CD4-positive, alpha-beta T cell treated with Interleukin-12 subunit alpha and Interleukin-12 subunit beta, for 1 hour (primary cell): ENCODE measurements at places on chromosomes 2 and 18.

DNA sequence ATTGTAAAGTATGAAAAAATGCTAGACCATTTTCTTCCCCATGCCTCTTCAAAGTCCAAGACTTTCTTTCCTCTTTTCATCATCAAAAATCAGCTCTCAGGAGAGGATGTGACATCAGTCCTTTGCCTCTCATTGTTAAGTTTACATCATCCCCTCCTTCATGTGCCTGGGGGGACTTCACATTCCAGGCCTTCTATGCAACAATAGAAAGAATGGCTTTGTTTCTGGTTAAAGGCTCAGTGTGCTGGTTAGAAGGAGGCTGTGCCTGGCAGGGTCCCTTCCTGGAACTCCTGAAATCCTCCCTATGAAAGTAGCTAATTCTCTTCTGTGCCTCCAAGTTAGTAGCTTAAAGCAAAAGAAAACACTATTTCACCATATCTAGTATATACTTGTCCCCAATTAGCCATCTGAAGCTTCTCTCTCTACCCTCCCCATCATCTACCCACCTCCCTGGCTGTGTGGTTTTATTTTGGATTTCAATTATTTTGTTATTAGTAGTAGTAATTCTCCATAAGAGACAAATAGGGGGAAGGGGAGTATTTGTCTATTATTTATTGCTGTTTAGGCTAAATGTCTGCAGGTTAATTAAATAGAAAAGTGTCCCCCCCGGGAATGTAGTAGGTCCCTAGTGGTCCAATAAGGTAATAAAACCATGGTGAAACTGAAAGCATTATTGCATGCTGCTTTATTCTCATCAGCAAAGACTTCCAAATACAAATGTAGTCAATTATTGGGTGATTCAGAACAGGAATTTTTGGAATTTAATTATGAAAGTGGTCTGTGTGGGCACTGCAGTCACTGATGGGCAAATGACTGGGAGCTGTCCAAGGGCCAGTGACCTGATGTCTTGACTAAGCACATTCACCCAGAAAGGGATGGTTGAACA is 69.0 kb downstream of the CPO start:
- DNase-seq, result no peak

DNA sequence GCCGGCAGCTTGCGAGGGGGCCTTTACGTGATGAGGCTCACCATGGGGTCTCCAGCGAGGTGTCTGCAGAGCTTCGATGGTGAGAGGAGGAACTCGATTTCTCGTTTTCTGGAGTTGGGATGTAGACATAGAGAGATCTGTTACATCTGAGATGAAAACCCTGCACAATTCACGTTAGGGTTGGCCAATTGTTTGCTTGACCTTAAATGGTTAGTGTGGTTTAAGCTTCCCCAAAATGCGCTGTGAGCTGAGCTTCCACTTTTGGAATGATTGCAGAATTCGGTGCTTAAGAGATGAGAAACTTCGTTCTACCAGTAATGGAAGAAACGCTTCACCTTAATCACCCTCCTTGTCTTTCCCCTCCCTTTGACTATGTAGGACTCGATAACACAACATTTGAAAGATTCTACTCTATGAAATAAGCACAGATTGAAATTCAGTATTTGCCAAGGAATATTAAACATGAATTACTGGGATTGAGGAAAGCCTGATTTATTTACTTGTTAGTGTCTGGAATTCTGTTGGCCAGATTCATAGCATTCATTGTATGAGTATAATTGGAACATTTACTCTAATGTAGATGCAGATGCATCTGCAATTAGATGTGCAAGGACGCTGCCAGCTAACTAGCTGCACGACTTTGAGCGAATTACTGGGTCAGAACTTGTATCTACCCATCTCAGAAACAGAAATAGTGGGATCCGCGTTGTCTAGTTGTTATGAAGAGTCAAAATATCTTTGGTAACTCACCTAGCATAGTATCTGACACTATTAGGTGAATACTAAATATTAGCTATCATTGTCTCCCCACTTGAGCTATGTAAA is 1.6 kb upstream of the KLF7 start:
- peak; percentile 36 for DNase-seq

- DNase-seq, result no peak
These were observed 3.9 kb downstream of the CDCA7 start for GRCh38 chr2:173358616-173359015.

GRCh38 chr18:8797206-8797605 is 91.8 kb downstream of the MTCL1 start:
- DNase-seq, result no peak

DNA sequence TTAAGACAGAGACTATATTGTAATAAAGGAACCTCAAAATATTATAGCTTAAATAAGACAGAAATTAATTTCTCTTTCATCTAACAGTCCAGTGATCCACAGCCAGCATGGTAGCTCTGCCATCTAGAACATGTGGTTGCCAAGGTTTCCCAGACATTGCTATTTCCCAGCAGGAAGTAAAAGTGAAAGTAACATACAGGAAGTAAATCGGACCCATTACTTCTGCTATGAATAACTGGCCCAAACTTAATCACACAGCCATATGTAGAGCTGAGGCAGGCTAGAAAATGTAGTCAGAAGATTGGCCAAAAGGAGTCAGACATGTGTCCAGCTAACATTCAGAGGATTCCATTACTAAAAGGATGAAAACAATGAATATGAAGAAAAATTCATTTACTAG is 71.0 kb downstream of the NOL4 start:
- no peak for DNase-seq
